AG10803 (cell line): ENCODE measurements at places on chromosomes 3 and 15.

- DNase-seq = no peak
Observed at GRCh38 chr3:127902486-127902885, 12.5 kb upstream of the KBTBD12 start.

- no peak for DNase-seq
Observed at GRCh38 chr3:185164428-185165217, 11.8 kb upstream of the C3orf70 start.

GRCh38 chr15:37931321-37931720 is 3.1 kb upstream of the TMCO5A start:
- peak; percentile 16 for DNase-seq

- no peak for DNase-seq
Observed at GRCh38 chr15:68576235-68576892, 2.4 kb upstream of the CORO2B start.
